GM10248 (cell line): ENCODE measurements at places on chromosomes 16 and 17.

- DNase-seq, result peak; percentile 58
These were observed 113.4 kb upstream of the RCVRN start for GRCh38 chr17:10018461-10018891.

DNA sequence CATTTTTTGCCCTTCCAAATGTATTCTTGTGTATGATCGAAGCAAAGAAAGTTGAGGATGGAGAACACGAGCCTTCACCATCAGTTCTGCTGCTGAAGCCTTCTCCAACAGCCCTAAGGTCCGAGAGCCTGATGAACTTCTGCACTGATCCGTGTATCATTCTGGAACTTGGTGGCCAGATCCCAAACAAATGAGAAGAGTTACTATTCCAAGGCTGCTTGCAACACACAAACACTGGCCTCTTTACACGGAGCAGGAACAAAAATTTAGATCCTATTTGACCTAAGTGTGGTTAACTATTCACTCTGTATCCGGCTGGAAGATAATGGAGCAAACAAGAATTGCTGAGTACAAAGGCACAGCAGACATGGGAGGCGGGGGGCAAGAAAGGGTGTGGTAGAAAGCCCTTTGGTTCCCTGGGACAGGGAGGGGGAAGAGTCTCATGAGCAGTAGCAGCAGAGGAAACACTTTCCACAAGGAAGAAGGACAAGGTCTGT is 282.9 kb downstream of the SOX9 start:
- DNase-seq, result no peak

DNA sequence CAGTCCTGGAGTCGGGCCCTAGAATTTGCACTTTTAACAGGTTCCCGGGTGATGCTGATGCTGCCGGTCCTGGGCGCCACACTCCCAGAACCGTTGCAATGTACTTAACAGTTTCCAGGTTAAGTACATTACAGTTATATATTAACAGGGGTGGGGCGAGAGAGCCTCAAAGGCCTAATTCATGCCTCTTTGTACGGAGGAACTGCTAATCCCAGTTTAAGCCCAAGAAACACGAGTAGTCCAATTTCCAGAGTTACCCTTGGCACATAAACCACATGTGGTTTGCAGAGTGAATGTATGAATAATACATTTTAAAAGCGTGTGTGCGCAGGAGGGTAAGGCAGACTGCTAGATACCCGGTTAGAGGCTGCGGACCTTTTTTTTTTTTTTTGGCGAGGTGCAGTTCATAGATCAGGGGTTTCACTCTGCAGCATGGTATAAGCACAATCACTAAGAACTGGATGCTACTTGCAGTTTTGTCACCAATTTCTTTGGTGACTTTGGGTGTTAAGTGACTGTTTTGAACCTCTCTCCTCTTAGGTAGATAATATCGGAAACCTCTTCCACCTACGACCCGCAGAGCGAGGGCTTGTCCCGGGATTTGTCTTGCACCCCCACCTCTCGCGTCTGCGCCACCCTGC is 713 bp downstream of the COX11 start:
- DNase-seq, result peak; percentile 46

- DNase-seq, result peak; percentile 87
These were observed 14.3 kb downstream of the RAPGEFL1 start for GRCh38 chr17:40191237-40192208.

- no peak for DNase-seq
These were observed 10.2 kb downstream of the LASP1 start for GRCh38 chr17:38879878-38880665.

- DNase-seq, result peak; percentile 68
These were observed 12.4 kb downstream of the ZG16B start for GRCh38 chr16:2842340-2843000.

- no peak for DNase-seq
These were observed 57.9 kb downstream of the AKAP1 start for GRCh38 chr17:57142925-57143324.

DNA sequence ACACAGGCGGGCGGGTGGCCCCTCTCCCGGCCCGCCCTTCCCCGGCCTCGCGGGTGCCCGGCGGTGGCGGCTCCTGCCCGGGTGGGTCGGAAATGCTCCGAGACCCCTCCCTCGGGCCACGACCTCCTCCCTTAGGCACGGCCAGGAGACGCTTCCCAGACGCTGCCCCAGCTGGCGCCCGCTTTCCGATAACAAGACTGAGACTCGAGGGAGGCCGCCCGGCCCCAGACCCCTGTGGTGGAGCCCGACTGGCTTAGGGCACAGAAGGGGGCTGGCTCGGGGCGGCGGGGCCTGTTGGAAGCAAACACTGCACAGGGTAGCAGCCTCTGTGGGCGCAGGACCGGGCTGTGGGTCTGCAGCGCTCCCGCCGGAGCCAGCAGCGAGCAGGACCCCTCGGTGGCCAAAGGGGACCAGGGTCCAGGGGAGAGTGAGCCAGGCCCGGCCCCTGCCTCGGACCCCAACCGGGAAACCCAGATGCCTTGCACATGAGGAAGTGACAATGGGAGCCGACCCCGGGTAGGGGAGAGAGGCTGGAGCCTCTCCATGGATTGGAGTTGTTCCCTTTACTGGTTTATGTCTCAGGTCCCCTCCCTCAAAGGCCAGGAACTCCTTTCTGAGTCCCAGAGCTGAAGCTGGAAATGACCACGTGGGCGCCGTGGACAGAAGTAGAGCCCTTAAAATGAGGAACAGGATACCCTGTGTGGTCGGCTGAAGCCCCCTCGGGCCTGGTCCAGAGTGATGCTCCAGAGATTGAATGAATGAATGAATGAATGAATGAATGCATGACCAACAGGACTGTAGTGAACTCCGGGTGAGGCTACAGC is 19.8 kb upstream of the ADCY7 start:
- peak; percentile 46 for DNase-seq

GRCh38 chr17:65183736-65184135 is 46.6 kb downstream of the RGS9 start:
- no peak for DNase-seq

- no peak for DNase-seq
These were observed 60.9 kb upstream of the GNG13 start for GRCh38 chr16:861446-861845.

- DNase-seq, result peak; percentile 66
These were observed 10.0 kb upstream of the NOS2 start for GRCh38 chr17:27810211-27810901.

- peak; percentile 62 for DNase-seq
These were observed 84.4 kb upstream of the GSE1 start for GRCh38 chr16:85528528-85529387.

DNA sequence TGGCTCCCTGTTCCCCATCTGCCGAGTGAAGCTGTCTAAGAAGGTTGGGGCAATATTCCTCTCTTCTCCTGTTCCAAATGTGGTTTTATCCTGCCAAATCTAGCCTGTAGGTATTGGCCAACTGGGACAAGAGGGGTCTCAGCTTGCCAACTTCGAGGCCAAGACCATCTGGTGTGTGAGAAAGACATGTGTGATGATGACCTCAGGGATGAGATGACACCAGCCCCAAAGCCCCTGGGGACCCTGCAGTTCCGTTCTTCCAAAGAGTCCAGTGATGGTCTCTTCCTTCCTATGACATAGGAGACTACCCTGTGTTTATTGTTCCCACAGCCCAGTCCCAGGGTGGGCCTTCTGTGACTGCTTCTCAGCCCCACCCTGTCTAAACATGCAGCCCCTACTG is 34.8 kb upstream of the ADAMTS18 start:
- no peak for DNase-seq
